ENCODE measurements at places on chromosomes 6 and 20.

DNA sequence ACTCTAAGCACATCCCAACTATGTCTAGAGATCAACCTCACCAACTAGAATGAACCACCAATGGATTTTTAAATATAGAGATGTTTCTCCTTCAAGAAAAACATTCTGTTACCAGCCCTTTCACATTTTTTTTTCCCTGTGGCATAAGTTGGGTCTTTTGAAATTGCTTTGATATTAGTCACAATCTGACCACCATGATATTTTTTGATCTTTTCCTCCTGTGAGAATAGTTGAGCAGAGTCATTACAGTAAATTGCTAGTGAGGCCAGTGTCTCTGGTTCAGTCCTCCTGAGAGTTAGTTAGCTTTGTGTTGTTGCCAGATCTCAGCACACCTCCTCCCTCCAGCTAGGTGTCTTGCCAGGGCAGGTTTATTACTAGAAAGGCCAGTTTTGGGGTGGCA, 79.7 kb upstream of the MYLIP start:
- no peak for DNase-seq
- no peak overlapping the region for H3K27ac ChIP-seq
- no peaks in the 10 kb centered on the region for H3K36me3 ChIP-seq
- peaks cover 1% of the 10 kb centered on the region for H3K4me1 ChIP-seq

- H3K4me1 ChIP-seq = no peaks in the 10 kb centered on the region
- no peaks in the 10 kb centered on the region for H3K27me3 ChIP-seq
- H3K36me3 ChIP-seq = no peaks in the 10 kb centered on the region
- no peak overlapping the region for H3K27ac ChIP-seq
- DNase-seq = no peak
Measured at GRCh38 chr20:33925867-33926266, 67.8 kb upstream of the RALY start.

- peak; percentile 65 for DNase-seq
- H3K27me3 ChIP-seq = no peaks in the 10 kb centered on the region
- H3K4me1 ChIP-seq = peaks cover 10% of the 10 kb centered on the region
Measured at GRCh38 chr6:53119772-53120409, 28.8 kb downstream of the GCM1 start.

DNA sequence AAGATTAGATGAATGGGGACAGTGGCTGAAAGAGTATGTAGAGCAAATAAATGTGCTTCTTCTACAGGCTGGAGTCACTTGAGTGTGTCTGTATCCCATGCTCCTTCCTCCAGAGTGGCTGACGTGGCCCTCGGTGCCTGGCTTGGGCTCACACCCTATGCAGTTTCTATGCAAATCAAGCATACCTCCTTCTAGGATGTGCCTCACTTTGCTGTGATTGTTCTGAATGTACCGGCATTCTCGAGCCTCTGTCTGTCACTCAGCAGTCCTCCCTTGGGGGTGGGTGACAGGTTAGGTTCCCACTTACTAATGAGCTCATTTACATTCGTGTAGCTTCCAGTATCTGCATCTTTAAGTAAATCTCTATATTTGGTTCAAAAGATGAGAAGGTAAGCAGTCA, 55.1 kb upstream of the HDDC2 start:
- H3K27ac ChIP-seq = no peak overlapping the region
- no peaks in the 10 kb centered on the region for H3K36me3 ChIP-seq
- no peak overlapping the region for H3K4me3 ChIP-seq
- no peaks in the 10 kb centered on the region for H3K27me3 ChIP-seq
- no peak for DNase-seq

DNA sequence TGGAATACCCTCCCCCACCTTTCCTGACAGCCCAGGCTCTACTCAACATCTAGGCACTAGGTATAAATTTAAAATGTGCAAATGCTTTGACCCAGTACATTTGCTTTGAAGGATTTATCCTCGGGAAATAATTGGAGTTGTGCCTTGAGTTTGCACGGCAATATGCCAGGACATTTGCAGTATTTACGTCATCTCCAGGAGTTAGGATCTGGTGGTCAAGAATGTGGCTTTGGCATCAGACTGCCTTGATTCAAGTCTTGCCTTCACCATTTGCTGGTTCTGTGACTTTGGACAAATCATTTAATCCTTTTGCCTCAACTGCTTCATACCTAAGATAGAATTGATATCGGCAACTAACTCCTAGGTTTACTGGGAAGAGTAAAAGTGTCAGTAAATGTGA, 169.6 kb downstream of the PLCB1 start:
- peaks cover 4% of the 10 kb centered on the region for H3K4me1 ChIP-seq
- no peaks in the 10 kb centered on the region for H3K36me3 ChIP-seq

GRCh38 chr20:48143435-48144081, 358.3 kb upstream of the SULF2 start:
- H3K27me3 ChIP-seq = no peaks in the 10 kb centered on the region
- no peak overlapping the region for H3K4me3 ChIP-seq
- DNase-seq = no peak
- H3K4me1 ChIP-seq = no peaks in the 10 kb centered on the region
- no peaks in the 10 kb centered on the region for H3K36me3 ChIP-seq

GRCh38 chr20:24821391-24821790, 127.7 kb upstream of the CST7 start:
- H3K4me3 ChIP-seq = no peak overlapping the region
- no peak overlapping the region for H3K27ac ChIP-seq
- no peak for DNase-seq
- H3K4me1 ChIP-seq = no peaks in the 10 kb centered on the region

DNA sequence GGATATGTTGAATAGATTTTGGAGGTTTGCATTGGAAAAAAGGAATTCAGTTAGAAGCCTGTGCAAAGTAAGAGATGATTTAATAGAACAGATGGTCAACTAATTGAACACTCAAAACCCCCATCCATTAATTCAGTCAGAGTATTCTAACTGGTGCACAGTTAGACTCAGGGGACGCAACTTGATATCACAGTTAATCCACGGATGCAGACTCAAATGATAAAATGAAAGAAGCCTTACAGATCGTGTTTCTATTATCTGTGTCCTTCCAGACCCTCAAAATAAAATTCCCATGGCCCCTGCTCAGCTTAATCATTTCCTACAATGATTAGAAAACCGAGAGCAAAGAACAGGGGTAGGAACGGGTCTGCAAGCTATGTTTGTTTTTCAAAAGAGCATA, 45.4 kb upstream of the DTNBP1 start:
- no peaks in the 10 kb centered on the region for H3K36me3 ChIP-seq
- no peak overlapping the region for H3K27ac ChIP-seq
- DNase-seq = no peak
- no peaks in the 10 kb centered on the region for H3K4me1 ChIP-seq

DNA sequence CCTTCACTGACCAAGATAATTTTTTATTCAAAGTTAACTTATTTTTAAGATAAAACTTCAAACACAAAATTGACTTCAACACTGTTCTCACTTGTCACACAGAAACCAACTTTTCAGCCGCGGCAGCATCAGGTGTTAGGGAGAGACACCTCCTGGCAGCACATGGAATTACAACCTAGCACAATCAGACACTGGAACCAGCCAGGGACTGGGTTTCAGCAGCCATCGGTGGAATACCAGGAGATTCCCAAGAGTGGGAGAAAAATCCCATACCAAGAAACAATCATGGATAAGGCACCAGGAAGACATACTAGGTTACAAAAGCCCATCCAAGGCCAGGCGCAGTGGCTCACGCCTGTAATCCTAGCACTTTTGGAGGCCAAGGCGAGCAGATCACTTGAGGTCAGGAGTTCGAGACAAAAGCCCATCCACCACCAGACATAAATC, 70.0 kb downstream of the SNX5 start:
- H3K27me3 ChIP-seq = no peaks in the 10 kb centered on the region
- H3K36me3 ChIP-seq = no peaks in the 10 kb centered on the region
- H3K4me1 ChIP-seq = peaks cover 17% of the 10 kb centered on the region
- peak; percentile 84 for DNase-seq
- H3K4me3 ChIP-seq = no peak overlapping the region
- no peak overlapping the region for H3K27ac ChIP-seq

GRCh38 chr20:58577139-58577806, 62.1 kb upstream of the APCDD1L start:
- no peak overlapping the region for H3K4me3 ChIP-seq
- no peak overlapping the region for H3K27ac ChIP-seq
- H3K4me1 ChIP-seq = no peaks in the 10 kb centered on the region
- no peaks in the 10 kb centered on the region for H3K36me3 ChIP-seq
- no peaks in the 10 kb centered on the region for H3K27me3 ChIP-seq
- no peak for DNase-seq

- no peaks in the 10 kb centered on the region for H3K36me3 ChIP-seq
- no peak for DNase-seq
- no peak overlapping the region for H3K4me3 ChIP-seq
- H3K27ac ChIP-seq = no peak overlapping the region
Measured at GRCh38 chr20:59993736-59994430, 35.7 kb downstream of the CDH26 start.

GRCh38 chr6:115544765-115545671, 515.7 kb downstream of the FRK start:
- H3K36me3 ChIP-seq = no peaks in the 10 kb centered on the region
- no peak overlapping the region for H3K4me3 ChIP-seq
- H3K27ac ChIP-seq = no peak overlapping the region
- DNase-seq = no peak
- no peaks in the 10 kb centered on the region for H3K27me3 ChIP-seq

- no peaks in the 10 kb centered on the region for H3K27me3 ChIP-seq
- H3K4me1 ChIP-seq = peaks cover 6% of the 10 kb centered on the region
- no peak overlapping the region for H3K27ac ChIP-seq
- H3K4me3 ChIP-seq = no peak overlapping the region
- no peaks in the 10 kb centered on the region for H3K36me3 ChIP-seq
Measured at GRCh38 chr6:116190550-116190949, 63.3 kb downstream of the TSPYL4 start.

- no peaks in the 10 kb centered on the region for H3K36me3 ChIP-seq
- peaks cover 5% of the 10 kb centered on the region for H3K27me3 ChIP-seq
- H3K27ac ChIP-seq = no peak overlapping the region
Measured at GRCh38 chr20:2809690-2810089, 5.1 kb upstream of the C20orf141 start.

DNA sequence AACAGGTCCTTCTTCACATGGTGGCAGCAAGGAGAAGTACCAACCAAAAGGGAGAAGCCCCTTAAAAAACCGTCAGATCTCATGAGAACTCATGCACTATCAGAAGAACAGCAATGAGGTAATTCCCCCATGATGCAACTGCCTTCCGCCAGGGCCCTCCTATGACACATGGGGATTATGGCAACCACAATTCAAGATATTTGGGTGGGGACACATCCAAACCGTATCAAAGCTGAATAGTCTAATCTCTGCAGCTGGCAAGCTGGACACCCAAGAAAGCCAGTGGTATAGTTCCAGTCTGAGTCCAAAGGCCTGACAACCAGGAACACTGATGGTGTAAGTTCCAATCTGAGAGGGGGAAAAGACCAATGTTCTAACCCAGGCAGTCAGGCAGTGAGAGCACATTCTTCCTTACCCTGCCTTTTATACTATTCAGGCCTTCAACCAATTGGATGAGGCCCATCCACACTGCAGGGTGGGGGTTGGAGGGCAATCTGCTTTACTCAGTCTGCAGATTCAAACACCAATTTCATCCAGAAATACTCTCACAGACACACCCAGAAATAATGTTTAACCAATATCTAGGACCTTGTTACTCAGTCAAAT, 17.9 kb upstream of the CNKSR3 start:
- H3K36me3 ChIP-seq = no peaks in the 10 kb centered on the region
- no peak overlapping the region for H3K27ac ChIP-seq

- H3K27me3 ChIP-seq = peaks cover 52% of the 10 kb centered on the region
- no peaks in the 10 kb centered on the region for H3K36me3 ChIP-seq
- peak; percentile 31 for DNase-seq
- H3K4me1 ChIP-seq = peaks cover 26% of the 10 kb centered on the region
- no peak overlapping the region for H3K4me3 ChIP-seq
Measured at GRCh38 chr6:34143884-34144580, 1.9 kb downstream of the GRM4 start.

GRCh38 chr6:10451828-10452509, 37.1 kb upstream of the TFAP2A start:
- no peak overlapping the region for H3K4me3 ChIP-seq
- no peaks in the 10 kb centered on the region for H3K27me3 ChIP-seq
- no peaks in the 10 kb centered on the region for H3K36me3 ChIP-seq
- no peak for DNase-seq
- no peaks in the 10 kb centered on the region for H3K4me1 ChIP-seq

DNA sequence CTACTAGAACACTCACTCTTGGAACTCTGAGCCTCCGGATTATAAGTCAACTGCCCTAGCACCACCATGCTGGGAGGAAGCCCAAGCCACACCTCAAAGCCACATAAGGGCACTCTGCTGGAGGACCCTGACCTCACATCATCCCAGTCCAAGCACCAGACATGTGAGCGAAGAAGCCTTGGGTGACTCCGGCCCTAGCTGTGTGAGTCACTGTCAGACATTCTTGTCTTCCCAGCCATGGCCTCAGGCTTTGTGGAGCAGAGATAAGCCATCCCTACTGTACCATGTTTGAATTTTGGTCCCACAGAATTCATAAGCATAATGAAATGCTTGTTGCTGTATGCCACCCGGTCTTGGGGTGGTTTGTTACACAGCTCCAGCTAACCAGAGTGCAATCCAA, 247.7 kb downstream of the SOD2 start:
- H3K4me1 ChIP-seq = no peaks in the 10 kb centered on the region
- H3K36me3 ChIP-seq = no peaks in the 10 kb centered on the region
- H3K27ac ChIP-seq = no peak overlapping the region

- DNase-seq = no peak
- no peaks in the 10 kb centered on the region for H3K36me3 ChIP-seq
- peak overlapping the region; percentile 66 for H3K27ac ChIP-seq
- H3K4me1 ChIP-seq = peaks cover 28% of the 10 kb centered on the region
- H3K4me3 ChIP-seq = no peak overlapping the region
- H3K27me3 ChIP-seq = no peaks in the 10 kb centered on the region
Measured at GRCh38 chr6:35392773-35393672, 50.7 kb downstream of the PPARD start.

GRCh38 chr6:330948-331347, 38.7 kb downstream of the DUSP22 start:
- no peak overlapping the region for H3K27ac ChIP-seq
- no peak for DNase-seq
- H3K4me3 ChIP-seq = no peak overlapping the region
- peaks cover 7% of the 10 kb centered on the region for H3K4me1 ChIP-seq
- H3K27me3 ChIP-seq = no peaks in the 10 kb centered on the region
- H3K36me3 ChIP-seq = no peaks in the 10 kb centered on the region

DNA sequence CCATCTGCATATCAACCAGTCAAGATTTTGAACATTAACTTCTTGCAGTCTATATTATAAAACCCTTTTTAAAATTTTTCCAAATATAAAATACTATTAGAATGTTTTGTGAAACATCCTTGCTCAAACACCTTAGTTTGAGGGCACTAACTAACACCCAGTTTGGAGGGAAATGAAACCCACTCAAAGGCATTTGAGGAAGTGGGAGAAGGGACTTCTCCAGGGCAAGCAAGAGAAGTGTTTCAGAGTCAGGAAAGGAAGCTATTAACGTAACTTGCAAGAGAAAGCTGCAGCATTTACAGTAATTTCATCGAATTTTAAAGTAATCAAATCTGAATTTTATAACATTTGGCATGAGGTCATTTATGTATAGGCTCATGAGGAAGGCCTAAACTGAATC, 21.3 kb downstream of the MTFR2 start:
- DNase-seq = no peak
- no peaks in the 10 kb centered on the region for H3K27me3 ChIP-seq
- H3K4me1 ChIP-seq = peaks cover 7% of the 10 kb centered on the region
- H3K4me3 ChIP-seq = no peak overlapping the region
- H3K27ac ChIP-seq = no peak overlapping the region
- H3K36me3 ChIP-seq = no peaks in the 10 kb centered on the region

GRCh38 chr20:47559141-47559540, 57.5 kb downstream of the NCOA3 start:
- H3K36me3 ChIP-seq = no peaks in the 10 kb centered on the region
- peak overlapping the region; percentile 3 for H3K27ac ChIP-seq
- no peak overlapping the region for H3K4me3 ChIP-seq
- no peaks in the 10 kb centered on the region for H3K27me3 ChIP-seq

- H3K4me1 ChIP-seq = peaks cover 15% of the 10 kb centered on the region
- H3K27ac ChIP-seq = no peak overlapping the region
- DNase-seq = no peak
Measured at GRCh38 chr6:63537201-63537958, 34.9 kb upstream of the LOC128125822 start.
